ENCODE measurements at places on chromosomes 16 and 17.
A peak's percentile ranks its signal among the peaks of the same experiment; 100 is the strongest.

- no peaks in the 10 kb centered on the region for H3K4me1 ChIP-seq
- no peak overlapping the region for H3K27ac ChIP-seq
- no peak overlapping the region for H3K4me3 ChIP-seq
- H3K36me3 ChIP-seq, result no peaks in the 10 kb centered on the region
Observed at GRCh38 chr17:14469971-14470370, 169.1 kb downstream of the HS3ST3B1 start.

DNA sequence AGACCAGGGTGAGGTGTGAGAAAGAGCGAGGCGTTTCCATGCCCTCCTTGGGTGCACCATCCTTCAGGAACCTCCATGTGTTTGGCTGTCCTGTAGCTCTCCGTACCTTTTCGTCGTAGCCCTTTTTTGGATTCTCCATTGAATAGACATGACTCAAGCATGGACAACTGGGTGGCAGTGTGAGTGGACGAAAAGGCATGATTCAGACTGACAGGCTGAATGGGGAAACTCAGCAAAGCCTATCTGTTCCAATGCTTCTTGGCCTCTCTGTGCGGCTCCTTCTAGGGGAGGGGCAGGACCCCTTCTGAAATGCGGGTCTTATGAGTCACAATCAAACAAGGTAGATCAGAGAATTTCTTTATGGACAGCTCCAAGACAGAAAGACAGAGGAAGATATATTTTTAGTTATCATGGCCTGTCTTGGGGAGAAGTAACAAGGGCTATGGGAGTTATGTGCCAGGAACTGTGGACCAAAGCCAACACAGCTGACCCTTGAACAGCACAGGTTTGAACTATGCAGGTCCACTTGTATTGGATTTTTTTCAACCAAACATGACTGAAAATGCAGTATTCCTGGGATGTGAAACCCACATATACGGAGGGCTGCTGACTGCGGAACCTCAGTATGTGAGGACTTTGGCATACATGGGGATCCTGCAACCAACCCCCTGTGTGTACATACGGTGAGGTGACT lies 22.9 kb downstream of the ADORA2B start:
- peaks cover 6% of the 10 kb centered on the region for H3K27me3 ChIP-seq
- H3K36me3 ChIP-seq, result no peaks in the 10 kb centered on the region
- peaks cover 28% of the 10 kb centered on the region for H3K4me1 ChIP-seq
- H3K27ac ChIP-seq, result peak overlapping the region; percentile 38
- H3K4me3 ChIP-seq, result no peak overlapping the region
- no peak for DNase-seq

GRCh38 chr17:5434984-5435383 lies 4.0 kb downstream of the C1QBP start:
- peaks cover 15% of the 10 kb centered on the region for H3K4me1 ChIP-seq
- H3K4me3 ChIP-seq, result no peak overlapping the region
- DNase-seq, result no peak
- H3K36me3 ChIP-seq, result peaks cover 41% of the 10 kb centered on the region
- H3K27me3 ChIP-seq, result peaks cover 4% of the 10 kb centered on the region
- H3K27ac ChIP-seq, result no peak overlapping the region

GRCh38 chr16:1080801-1081733 lies 8.5 kb downstream of the SSTR5 start:
- no peaks in the 10 kb centered on the region for H3K4me1 ChIP-seq
- peaks cover 4% of the 10 kb centered on the region for H3K27me3 ChIP-seq
- peaks cover 5% of the 10 kb centered on the region for H3K36me3 ChIP-seq

DNA sequence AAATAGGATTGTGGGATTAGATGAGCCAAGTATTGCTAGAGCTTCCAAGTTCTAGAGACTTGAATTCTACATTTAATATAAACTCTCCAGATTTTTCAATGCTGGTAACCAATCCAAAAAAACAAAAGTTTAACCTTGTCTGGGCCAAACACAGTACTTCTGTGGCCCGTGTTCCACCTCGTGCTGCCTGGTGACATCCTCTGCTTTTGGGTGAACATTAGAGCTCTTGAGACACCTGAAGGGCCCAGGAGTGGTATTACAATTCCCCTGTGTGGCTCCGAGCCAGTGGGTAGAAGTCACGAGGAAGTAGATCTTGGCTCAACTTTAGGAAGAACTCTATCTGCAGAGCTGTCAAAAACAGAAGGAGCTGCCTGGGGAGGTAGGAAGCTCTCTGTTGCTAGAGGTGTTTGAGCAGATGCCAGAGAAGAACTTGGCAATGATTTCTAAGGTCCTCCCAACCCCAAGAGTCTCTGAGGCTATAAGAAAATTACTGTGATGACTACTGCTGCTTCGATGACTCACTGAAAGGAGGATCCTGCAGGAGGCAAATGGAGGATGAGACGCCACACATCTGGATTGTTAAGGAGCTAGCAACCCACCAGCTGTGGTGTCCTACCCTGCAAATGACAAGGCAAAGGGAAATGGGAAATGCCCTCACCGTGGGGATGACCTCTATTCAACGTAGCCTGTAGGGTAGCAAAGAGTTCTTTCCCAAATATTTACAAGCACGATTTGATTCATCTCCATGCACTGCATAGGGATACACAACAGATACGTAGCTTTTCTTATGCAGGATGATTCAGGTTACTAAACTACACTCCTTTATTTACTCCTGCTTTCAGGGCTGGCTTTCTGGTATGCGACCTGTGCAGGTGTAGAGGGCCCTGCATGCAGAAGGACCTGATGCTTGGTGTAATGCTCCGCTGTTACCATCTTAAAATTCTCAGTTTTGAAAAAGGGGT lies 45.8 kb upstream of the GAS7 start:
- no peaks in the 10 kb centered on the region for H3K4me1 ChIP-seq
- peaks cover 2% of the 10 kb centered on the region for H3K27me3 ChIP-seq
- DNase-seq, result no peak
- no peak overlapping the region for H3K27ac ChIP-seq
- H3K4me3 ChIP-seq, result no peak overlapping the region

DNA sequence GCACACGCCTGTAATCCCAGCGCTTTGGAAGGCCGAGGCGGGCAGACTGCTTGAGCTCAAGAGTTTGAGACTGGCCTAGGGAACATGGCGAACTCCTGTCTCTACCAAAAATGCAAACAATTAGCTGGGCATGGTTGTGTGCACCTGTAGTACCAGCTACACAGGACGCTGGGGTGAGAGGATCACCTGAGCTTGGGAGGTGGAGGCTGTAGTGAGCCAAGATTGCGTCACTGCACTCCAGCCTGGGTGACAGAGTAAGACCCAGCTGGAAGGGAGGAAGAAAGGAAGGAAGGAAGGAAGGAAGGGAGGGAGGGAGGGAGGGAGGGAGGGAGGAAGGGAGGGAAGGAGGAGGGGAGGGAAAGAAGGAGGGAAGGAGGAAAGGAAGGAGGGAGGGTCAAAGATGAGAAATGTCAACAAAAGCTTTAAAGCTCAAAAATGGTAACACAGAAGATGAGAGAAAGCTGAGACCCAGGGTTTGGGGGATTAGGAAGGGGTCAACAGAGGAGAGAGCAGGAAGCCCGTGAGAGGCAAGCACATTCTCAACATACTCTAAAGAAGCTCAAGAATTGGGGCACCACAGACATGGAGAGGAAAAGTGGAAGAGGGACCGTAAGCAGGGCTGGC lies 5.0 kb upstream of the KRT19 start:
- no peak overlapping the region for H3K27ac ChIP-seq

DNA sequence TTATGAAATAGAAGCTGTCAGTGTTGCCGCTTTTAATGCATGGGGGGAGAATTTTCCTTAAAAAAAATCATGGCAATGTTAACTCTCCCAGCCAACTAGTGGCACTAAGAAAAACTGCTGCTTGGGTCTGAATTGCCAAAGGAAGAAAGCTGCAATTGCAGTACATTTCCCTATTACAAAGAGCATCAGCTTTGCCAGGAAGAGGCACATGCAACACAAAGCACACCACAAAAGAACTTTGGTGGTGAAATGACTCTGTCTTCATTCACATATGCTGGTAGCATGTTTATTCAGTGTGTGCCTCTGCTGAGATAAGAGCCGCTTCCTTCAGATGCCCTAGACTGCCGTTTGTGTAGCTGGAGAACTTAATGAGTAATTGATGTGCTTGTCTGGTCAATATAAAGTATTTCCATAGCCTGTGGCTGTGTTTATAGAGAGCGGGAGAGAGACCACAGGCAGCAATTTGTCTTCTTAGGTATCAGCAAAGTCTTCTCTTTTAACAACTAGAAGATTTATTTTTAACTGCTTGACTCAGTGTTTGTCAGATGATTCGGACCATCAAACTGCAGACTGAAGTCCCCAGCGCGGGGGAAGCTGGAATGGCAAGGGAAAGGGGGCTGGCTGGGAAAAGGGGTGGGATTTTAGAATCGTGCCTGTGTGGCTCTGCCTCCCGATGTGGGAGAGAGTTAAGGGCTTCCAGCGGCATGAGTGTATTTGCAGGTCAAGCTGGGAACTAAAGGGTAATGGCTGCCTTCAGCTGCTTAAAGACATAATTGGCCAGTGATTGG lies 115.1 kb downstream of the MRTFB start:
- peaks cover 63% of the 10 kb centered on the region for H3K4me1 ChIP-seq
- H3K27ac ChIP-seq, result peak overlapping the region; percentile 82
- DNase-seq, result peak; percentile 24
- H3K4me3 ChIP-seq, result no peak overlapping the region

- no peaks in the 10 kb centered on the region for H3K36me3 ChIP-seq
- no peaks in the 10 kb centered on the region for H3K27me3 ChIP-seq
- H3K4me1 ChIP-seq, result peaks cover 5% of the 10 kb centered on the region
- DNase-seq, result no peak
- no peak overlapping the region for H3K4me3 ChIP-seq
Observed at GRCh38 chr16:52312716-52313115, 234.2 kb downstream of the TOX3 start.

DNA sequence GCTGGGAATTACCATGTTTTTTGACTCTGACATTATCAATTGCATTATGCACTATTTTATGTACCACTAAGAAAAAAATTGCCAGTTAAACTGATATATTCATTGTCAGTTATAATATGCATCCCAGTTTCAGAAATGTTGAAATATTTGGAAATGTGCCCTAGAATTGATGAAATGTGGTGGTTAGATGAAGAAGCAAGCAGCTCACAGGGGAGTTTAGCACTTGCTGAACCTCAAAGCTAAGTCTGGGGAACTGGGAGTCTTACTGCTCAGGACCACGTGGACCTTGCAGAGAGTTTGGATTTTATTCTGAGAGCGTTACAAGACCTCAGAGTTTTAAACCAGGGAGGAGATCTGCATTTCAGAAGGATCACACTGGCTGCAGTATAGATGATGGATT lies 67.9 kb downstream of the TNRC6C start:
- H3K4me1 ChIP-seq, result peaks cover 13% of the 10 kb centered on the region
- DNase-seq, result no peak
- no peak overlapping the region for H3K27ac ChIP-seq
- no peak overlapping the region for H3K4me3 ChIP-seq

GRCh38 chr16:90031186-90031930 lies 12.1 kb upstream of the DBNDD1 start:
- H3K27me3 ChIP-seq, result peaks cover 8% of the 10 kb centered on the region
- H3K4me1 ChIP-seq, result peaks cover 5% of the 10 kb centered on the region
- H3K4me3 ChIP-seq, result peak overlapping the region; percentile 84
- peaks cover 36% of the 10 kb centered on the region for H3K36me3 ChIP-seq
- DNase-seq, result no peak
- H3K27ac ChIP-seq, result no peak overlapping the region

DNA sequence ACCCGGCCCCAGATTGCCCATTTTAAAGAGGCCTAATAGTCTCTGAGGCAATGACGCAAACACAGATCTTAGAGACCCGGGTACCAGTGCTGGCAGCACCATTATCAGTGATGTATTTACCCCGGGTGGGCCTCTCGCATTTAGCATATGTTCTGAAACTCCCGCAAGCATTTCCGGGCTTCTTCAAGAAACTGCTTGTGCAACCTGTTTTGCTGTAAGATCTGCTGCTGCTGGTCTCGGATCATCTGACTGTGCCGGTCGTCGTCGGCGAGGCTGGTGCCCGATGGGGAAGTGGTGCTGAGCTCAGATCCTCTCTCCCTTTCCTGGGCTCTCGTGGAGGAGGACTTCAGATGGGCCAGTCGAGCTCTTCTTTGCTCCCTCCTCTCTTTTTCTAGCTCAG lies 12.5 kb downstream of the CEP295NL start:
- H3K4me3 ChIP-seq, result no peak overlapping the region
- no peak overlapping the region for H3K27ac ChIP-seq
- no peak for DNase-seq
- peaks cover 3% of the 10 kb centered on the region for H3K27me3 ChIP-seq
- H3K36me3 ChIP-seq, result no peaks in the 10 kb centered on the region

DNA sequence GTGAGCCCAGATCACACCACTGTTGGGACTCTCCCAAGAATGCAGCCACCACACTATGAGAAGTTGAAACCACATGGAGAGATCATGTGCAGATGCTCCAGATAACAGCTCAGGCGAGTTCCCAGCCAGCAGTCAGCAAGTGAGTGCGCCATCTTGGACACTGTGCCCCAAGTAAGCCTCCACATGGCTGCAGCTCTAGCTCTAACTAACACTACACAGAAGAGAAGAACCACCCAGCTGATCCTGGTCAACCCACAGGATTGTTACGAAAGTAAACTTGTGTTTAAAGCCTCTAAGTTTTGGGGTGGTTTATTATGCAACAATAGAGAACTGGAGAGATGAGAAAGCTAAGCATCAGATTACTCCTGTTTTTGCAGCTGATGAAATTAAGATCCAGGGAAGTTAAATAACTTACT lies 25.8 kb downstream of the SLC38A7 start:
- H3K27ac ChIP-seq, result no peak overlapping the region
- H3K36me3 ChIP-seq, result no peaks in the 10 kb centered on the region
- DNase-seq, result no peak

- peaks cover 26% of the 10 kb centered on the region for H3K4me1 ChIP-seq
- peak within 1 kb of the TSS; percentile 86 for H3K4me3 ChIP-seq
- peak; percentile 16 for DNase-seq
- peaks cover 3% of the 10 kb centered on the region for H3K36me3 ChIP-seq
- H3K27ac ChIP-seq, result no peak within 1 kb of the TSS
- H3K27me3 ChIP-seq, result peaks cover 8% of the 10 kb centered on the region
Observed at GRCh38 chr16:82626791-82627261, at the start of gene CDH13. Gene CDH13, plus strand, starts transcription at chr16:82626969.

- peaks cover 27% of the 10 kb centered on the region for H3K36me3 ChIP-seq
- peaks cover 24% of the 10 kb centered on the region for H3K4me1 ChIP-seq
- H3K4me3 ChIP-seq, result no peak overlapping the region
- H3K27ac ChIP-seq, result no peak overlapping the region
- DNase-seq, result no peak
Observed at GRCh38 chr17:38893607-38894006, 23.7 kb downstream of the LASP1 start.

DNA sequence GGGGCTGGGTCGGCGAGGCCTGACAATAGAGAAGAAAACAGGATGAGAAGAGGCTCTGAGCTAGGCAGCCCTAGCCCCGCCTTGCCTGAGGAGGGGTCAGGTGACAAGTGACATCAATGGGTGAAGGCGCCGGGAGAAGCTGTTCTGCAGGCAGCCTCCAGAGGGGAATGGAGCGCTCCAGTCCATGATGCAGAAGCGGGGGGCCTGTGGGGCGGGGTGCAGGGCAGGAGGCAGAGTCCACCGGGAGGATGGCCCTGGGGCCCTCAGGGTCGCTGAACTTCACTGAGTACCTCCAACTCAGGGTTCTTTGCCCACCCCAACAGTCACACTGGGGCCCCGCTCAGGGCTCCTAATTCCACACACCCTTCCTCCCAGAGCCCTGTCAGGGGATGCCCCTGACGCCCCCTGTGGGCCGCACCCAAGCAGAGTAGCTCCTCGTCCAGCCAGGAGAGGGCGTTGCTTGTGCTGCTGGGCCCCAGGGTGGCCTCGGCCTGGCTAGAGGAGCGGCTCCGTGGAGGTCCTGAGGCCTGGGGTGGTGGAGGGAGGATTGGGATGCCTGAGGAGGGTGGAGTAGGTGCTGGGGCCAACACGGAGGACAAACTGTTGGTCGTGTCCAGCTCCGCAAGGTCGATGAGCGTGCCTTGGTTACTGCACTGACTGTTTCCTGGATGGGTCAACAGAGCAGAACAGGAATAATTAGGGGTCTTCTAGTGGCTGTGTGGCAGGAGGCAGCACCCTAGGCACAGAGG lies 20.8 kb downstream of the GGA3 start:
- H3K4me1 ChIP-seq, result peaks cover 11% of the 10 kb centered on the region
- peak; percentile 71 for DNase-seq
- H3K27me3 ChIP-seq, result peaks cover 7% of the 10 kb centered on the region
- peak overlapping the region; percentile 72 for H3K27ac ChIP-seq
